Cardiac septum (tissue), 1 donor: ENCODE measurements at places on chromosomes 7 and 10. TPM values are rescaled to one million over a fixed set of nuclear protein-coding genes. Genes with fewer than 3 reads are reported as not detected.
A peak's percentile ranks its signal among the peaks of the same experiment; 100 is the strongest.

Gene CYP2C19
- not detected for total RNA-seq

Gene FAM131B
- total RNA-seq = 0.19 TPM

Gene UCN3
- not detected for total RNA-seq

Gene MARCHF5
- 32.1 TPM for total RNA-seq

Gene GPER1
- total RNA-seq = 2.9 TPM

DNA sequence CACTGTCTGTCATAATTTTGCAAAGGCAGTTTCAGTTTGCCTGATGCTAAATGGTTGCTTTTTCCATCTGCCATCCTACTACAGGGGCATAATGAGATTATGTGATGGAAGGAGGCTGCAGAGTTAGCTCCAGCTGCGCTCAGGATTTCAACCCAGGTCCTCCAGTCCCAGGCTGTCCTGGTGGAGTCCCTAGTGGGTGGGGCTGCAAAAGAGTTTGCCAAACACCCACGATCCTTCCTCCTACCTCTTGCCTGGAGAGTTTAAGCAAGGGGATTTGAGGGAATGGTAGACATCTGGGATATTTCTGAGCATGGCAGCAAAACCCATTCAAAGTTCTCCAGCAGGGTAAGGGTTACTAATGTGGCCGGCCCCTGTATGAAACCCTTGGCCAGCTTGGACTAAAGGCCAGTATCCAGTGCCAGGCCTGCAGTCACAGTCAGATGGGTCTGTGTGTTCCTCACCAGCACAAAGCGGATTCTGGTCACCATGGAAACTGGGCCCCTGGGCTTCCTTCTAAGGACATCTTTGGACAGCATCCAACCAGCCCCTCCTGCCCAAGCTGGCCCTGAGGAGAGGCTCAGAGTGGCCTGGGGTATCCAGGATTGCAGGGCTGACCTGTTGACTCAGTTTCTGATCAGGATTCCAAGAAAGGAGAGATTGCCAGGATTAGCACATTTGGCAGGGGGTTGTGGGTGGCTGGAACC is 42.7 kb upstream of the CHST3 start:
- DNase-seq = no peak

DNA sequence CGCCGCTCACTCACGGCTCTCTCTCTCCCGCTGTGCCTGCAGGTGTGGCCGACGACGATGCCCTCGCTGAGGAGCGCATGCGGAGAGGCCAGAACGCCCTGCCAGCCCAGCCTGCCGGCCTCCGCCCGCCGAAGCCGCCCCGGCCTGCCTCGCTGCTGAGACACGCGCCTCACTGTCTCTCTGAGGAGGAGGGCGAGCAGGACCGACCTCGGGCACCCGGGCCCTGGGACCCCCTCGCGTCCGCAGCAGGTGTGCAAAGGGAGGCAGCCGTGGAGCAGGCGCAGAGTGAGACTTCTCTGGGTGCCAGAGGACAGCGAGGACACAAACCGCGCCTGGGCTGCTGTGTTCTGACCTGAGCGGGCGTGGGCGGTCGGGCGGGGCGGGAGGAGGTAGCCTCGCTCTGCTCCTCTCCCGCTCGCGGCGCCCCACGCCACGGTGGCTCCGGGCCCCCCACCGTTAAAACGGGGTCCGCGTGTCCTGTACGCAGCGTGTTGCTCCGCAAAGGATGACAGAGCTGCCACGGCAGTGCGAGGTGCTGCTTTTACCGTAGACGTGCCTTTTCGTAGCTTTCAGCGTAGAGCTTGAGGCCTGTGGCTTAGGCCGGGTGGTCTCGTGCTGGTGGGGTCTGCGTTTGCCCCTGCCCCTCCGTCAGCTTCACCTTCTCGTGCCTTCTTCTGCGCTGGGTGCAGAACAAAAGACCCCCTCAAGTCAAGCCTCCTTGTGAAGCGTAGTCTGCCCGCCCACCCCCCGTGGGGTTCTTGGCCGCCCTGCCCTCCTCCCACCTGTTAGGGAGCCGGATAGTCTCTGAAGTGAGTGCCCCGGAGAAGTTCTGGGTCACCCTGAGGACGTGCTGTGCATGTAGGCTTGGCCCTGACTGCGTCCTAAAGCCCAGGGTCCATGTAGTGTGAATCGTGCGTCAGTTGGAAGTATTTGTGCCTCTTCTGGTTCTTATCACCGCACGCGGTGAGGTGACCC is 73.2 kb downstream of the DNAJB6 start:
- DNase-seq = no peak

DNA sequence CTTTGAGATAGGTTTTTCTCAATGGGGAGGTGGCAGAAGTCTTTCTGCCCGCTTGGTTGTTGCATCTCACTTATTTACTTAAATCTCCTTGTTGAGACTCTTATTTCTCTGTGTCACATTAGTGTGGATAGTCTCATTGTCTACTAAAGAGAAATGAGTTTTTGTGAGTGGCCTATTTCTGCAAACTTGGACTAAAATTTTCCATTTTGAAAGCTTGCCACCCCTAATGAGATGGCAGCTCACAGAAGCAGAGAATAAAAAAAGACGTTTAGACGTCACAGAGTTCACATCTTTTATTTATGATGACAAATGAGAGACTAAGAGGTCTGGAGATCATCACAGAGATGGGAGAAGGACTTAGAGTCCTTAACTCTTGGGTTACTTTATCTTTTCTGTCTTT is 262.7 kb upstream of the PHYHIPL start:
- DNase-seq = no peak

GRCh38 chr10:48390933-48391845 is 84.7 kb downstream of the MAPK8 start:
- no peak for DNase-seq

DNA sequence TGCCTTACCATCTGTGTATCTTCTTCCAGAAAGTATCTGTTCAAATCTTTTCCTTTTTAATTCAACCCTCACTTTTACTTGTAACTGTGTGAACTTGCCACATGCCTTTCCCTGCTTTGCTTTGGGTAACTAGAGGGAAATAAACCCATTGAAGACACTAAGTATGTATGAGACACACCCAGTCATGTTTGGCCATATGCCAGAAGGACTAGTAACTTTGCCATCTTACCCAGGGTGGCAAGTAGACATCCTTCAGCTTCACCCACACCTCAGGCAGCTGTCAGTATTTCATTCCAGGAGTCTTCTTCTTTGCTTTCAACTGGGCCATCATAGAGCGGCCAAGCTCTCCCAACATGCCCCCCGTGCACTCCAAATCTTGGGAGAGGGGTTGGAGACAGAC is 323.1 kb downstream of the TNS3 start:
- no peak for DNase-seq

DNA sequence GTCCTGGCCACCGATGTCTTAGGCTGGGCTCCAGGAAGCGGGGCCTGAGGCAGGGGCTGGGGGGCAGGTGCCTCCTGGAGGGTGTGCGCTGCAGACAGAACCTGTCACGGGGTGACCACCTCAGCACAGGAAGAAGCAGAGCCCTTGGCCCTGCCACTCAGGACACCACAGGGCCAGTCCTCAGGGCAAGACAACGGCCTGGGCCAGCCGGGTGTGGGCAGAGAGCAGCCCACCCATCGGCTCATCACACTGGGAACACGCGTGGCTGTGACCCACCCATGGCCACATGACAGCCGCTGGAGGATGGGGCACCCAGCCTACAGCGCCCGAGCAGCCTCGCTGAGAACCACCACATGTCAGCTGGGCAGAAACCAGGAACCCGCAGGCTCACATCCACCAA is 5.9 kb upstream of the DIP2C start:
- DNase-seq = no peak

- DNase-seq = no peak
Measured at GRCh38 chr7:97145068-97145467, 27.6 kb downstream of the SDHAF3 start.

- DNase-seq = no peak
Measured at GRCh38 chr7:102916881-102917280, 4.1 kb downstream of the LRRC17 start.

DNA sequence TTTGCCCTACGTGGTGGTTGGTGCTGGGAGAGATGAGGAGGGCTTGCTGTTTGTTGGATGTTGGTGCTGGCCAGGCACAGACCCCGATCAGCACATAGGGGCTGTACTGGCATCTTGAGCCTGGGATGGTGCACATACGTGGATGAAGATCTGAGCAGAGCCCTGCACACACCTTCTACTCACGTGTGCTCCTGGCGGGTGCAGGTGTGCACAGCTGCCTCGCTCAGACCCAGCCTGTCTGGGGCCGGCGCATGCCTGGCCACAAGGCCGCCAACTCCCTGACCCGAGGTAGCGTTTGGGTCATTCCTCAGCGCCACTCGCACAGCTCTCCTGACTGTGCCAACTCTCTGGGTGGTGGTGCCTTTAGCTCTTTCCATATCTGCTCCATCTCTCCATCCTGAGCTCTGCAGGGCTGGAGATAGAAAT is 18.6 kb downstream of the PALD1 start:
- DNase-seq = no peak

GRCh38 chr10:4450981-4451908 is 374.8 kb upstream of the AKR1E2 start:
- DNase-seq = no peak

DNA sequence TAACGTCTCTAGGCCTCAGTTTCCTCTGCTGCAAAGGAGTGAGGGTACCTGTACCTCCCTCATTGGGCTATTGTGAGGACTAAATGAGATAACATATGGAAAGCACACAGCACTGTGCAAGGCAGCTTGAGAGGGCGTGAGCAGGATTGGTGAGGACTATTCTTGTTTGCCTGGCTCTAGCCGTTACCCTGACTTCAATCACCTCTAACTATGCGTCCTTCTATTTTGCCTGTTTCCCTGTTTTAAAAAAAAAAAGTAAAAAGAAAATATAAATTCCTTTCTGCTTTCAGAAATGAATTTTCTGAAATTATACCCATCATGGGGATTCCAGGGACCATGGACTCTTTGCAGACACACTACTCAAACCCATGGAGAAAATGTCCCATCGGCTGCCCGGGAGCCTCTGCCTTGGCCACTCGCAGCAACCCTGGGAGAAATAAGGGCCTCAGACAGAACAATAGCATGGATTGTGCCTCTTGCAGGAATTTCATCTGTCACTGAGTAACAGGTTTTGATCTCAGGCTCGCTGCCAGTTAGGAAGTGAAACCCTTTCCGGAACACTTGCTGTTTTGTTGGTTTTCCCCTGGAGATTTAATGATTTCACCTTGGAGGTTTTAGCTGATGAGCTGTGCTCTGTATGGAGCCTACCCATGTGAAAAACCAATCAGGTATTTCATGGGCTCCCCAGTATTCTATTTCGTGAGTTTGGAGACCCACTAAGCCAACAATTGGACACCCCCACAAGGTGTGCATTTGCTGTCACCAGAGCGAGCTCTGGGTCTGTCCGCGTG is 55.6 kb downstream of the STEAP1B start:
- no peak for DNase-seq

DNA sequence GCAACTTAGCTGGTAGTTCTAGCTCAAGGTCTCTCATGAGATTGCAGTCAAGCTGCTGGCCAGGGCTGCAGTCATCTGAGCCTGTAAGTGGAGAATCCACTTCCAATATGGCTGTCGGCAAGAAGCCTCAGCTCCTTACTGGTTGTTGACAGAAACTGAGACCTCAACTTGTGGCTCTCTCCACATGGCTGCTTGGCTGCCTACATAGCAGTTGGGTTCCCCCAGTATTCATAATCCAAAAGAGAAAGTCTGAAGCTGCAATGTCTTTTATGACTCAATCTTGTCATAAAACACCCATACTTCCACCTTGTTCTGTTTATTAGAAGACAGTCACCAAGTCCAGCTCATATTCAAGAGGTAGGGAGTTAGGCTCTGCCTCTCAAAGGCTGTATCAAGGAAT is 334.9 kb upstream of the KMT2E start:
- DNase-seq = no peak

DNA sequence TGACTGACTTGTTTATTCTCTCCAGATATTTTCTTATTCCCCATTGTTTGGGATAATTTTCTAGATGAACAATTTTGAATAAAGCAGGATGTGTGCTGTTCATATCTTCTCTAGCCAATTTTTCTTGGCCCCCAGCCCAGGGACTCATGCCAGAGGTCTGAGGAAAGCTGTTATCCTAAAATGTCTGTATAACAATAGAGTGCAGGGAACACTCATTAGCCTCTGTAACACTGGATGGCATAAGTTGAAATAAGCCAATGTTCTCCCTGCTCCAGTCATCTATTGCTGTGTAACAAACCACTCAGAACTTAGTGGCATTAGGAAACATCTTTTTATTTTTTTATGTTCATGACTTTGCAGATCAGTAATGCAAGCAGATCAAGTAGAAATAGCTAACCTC is 121.7 kb upstream of the TRIM24 start:
- DNase-seq = peak; percentile 82
